RWPE1 (cell line): ENCODE measurements at places on chromosomes 1 and 21.
A peak's percentile ranks its signal among the peaks of the same experiment; 100 is the strongest.

DNA sequence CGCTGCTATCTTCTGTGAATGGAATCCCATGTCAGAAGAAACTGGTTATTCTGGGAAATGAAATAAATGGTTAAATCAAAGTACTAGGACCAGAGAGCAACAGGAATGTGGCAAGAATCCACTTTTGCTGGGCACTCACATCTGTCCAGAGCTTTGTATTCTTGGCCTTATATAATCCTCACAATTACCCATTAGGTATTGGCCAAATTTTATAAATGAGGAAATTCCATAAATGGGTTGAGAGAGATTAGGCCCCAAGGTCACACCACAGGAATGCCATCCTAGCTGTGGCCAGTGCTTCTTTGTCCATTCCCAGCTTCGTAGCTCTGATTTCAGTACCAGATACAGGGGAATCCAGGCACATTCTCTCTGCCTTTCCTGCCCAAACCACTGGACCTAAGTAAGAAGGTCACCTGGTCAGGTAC is 76.1 kb upstream of the HOOK1 start:
- DNase-seq, result no peak

GRCh38 chr21:18959817-18960216 is 556.2 kb upstream of the TMPRSS15 start:
- DNase-seq, result no peak

DNA sequence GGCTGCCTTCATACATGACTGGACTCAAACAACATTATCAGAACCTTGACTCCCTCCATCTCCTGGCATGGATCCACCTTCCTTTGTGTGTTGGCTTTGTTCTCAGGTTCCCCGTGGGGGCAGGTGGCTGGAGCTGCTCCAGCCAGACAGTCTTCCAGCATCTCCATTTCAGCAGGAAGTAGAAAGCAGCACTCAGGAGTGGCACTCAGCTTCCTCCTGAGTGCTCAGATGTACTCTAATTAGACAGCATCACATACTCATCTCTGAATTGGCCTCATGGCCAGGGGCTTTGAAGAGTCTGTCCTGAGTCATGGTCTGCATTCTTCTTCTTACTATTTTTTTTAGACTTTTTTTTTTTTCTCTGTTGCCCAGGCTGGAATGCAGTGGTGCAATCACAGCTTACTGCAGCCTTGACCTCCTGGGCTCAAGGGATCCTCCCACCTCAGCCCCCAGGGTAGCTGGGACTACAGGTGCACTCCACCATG is 27.9 kb downstream of the OVAAL start:
- peak; percentile 74 for DNase-seq

DNA sequence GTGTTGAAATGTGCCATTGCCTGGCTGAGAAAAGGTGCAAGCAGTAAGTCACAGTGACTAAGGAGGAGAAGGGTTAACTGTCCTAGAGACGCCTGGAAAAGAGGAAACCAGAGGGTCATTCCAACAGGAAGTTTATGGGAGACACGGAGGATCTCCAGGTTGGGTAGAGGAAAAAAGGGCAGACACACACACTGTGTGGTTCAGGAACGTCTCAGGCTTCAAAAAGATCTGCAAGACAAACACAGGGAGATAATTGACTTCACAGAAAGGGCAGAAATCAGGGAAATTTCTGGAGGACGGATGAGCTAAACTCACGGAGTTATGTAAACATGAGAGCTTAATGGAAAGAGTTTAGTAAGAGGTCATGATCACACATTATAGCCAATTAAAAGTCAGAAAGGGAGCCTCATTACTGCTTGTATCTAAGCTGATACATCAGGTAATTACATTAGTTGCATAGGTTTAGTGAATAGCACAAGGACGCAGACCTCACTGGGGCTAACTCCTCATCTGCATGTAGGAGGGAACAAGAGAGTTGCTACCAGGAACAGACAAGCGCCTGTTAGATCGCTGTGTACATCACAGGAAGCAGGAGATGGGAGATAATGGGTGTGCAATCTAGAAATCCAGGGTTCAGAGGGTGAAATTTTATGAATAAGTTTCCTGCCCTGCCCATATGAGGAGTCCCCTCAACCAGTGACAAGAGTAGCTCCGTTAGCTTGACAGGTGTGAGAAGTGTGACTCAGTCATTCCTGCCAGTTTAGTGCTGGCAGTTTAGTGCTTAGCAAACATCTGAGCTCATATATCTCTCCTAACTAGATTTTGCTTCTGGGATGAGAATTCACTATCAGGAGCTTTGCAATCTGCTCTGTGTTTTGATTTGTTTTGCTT is 96.6 kb upstream of the TNR start:
- DNase-seq, result peak; percentile 41

DNA sequence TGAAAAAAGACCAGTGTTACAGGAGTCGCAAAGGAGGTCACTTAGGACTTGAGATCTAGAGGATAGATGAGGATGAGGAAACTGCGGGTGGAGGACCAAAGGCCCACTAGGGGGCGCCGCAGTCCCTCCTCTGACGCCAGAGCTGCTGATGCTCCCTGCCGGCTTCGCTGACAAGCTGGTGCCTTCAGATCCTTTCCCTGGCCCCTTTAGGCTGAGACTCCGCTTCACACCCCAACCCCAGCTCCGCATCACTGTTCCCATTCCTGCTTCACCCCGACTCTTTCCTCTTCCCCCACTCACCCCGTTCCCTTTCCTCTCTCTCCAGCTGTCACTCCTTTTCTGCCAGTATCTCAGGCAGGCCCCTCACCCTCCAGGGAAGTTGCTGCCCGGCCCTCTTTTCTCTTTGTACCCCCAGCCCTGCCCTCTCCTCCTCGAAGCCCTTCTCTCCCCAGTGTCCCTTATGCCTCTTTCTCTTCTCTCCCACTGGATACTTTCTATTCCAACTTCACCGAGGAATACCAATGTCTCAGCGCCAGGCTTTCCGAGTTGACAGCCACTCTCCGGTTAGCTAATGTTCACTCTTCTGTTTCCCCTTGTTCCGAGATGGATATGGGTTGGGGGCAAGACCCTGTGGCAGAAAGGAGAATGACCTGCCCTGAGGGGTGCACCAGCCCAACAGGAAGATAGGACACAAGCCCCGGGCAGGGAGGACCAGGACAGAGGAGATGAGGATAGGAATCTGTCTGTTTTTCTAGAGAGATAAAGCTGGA is 4.5 kb downstream of the KCNJ9 start:
- peak; percentile 51 for DNase-seq
